Stimulated activated CD4-positive, alpha-beta T cell treated with anti-CD3 and anti-CD28 coated beads, Interleukin-4, amount 100 ng/mL, for 48 hours (primary cell): ENCODE measurements at places on chromosomes 11 and 22.
A peak's percentile ranks its signal among the peaks of the same experiment; 100 is the strongest.

DNA sequence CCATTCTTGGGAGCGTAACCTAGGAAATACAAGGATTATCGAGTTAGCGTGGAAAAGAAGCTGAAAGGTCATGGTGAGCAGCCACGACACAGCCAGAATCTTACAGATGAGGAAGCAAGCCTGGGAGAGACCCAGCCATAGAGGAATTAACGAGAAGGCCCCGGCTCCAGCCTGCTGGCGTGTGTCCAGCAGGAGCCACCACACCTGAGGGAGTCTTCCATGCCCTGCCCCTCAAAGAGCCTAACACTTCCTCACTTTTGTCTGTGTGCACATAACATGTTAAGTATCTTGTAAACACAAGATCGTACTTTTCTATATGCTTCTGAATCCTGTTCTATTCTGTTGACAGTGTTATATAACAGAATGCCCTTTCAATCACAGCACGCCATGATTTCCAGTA is 18.1 kb downstream of the CECR2 start:
- DNase-seq: no peak

GRCh38 chr22:37267135-37267587 is 15.1 kb upstream of the CYTH4 start:
- DNase-seq: peak; percentile 67

DNA sequence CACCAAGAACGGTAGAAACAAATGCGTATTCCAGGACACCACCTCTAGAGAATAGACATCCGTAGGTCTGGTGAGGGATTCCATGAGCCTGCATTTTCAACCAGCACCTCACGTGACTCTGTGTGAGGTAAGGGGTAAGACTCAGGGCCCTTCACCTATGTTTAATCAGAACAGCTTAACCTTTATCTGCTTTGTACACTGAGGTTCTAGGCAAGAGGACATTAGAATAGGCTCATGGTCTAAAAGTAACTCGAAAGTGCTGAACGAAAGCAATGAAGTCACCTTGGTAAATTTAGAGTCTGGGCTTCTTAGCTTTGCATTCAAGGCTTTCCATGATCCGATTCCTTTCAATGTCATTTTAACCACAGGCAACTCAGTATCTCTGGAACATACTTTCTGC is 270.5 kb upstream of the CADM1 start:
- no peak for DNase-seq

GRCh38 chr22:32265882-32266767 is 11.0 kb upstream of the SLC5A4 start:
- DNase-seq: peak; percentile 62

DNA sequence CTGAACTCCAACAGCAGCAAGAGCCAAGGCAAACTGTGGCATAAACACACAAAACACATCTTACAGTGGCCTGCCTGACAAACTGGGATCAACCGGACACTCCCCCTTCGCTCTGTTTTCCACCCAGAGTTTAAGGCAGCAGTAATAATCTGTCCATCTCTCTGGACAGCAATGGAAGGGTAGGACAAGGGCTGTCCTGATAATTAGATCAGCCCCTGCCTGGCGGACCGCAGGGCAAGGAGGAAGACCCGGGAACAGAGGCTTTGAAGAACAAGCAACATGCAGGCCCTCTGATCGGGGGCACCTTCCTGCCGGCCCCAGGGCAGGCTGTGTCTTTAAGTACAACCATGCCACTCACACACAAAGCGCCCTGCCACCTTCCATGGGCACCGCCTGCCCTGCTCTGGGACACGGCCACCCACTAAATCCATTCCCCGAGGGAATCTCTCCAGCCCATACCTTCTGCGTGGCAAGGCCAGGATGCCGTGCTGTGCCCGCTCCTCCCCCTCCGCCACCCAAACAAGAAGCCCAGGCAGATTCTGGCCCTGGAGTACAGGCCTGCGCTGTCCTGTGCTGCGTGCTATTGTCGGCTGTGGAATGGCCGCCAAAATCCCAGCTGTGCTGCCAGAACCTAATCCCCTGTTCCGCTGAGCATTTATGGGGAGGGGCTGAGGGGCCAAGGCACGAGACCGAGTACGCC is 38.8 kb downstream of the NUMA1 start:
- DNase-seq: peak; percentile 26

GRCh38 chr11:131217313-131218310 is 152.8 kb upstream of the NTM start:
- no peak for DNase-seq

DNA sequence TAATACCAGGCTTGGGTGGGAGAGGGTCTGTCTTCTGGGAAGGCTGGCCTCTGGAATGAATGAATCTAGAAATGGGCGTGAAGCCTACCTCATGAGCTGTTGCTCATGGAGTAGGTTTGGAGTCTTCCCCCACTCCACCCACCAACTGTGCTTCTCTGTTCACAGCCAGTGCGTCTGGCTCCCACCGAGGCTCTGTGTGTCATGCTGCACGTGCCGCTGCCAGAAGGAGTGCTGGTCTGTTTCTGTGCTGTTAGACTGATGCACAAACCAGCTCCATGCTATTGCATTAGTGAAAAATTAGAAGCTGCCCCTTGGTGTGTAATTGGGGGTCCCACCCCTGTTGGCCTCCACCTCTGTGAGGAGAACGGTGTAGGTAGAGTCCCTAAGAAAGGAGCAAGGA is 132.3 kb upstream of the PARVA start:
- no peak for DNase-seq

DNA sequence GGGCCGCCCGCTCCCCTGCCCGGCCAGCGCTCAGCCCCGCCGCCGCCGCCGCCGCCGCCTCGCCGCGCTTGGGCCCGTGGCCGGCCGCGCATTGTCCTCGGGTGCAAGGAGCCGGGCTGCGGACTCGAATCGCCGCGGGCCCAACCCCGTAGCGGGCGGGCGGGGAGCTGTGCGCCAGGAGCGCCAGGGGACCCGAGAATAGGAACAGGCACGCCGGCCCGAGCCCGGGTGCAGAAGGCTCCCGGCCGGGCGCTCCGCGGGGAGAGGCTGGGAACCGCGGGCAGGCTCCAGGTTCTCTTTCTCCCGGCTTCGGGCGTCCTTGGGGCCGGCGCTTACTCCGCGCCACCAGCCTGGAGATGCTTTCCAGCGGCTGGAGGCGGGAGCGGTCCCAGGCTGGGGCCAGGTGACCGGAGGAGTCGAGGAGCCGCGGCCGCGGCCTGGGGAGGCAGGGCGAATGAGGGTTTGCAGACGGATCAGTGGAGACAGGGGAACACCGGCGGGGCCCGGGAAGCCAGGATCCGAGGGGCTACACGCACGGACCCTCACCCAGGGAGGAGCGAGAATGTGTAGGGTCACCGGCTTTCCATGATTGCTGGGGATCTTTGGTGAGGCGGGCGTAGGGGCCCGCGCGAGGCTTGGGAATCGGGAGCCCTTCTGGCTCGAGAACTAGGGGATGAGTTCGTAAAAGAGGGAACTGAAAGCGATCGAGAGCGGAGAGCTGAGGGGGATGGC is 726 bp downstream of the PKNOX2 start:
- no peak for DNase-seq

DNA sequence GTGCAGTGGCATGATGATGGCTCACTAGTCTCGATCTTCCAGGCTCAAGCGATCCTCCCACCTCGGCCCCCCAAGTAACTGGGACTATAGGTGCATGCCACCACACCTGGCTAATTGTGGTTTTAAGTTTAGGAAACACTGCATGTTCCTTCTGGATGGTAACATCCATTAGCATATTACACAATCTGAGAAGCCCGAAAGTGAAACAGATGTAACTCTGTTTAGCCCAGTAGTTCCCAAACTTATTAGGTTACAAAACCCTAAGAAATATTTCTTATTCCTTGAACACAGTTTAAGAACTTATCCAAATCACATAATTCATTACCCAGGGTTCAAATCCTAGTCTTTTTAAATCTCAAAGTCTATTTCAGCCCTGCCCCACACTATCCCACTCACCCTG is 28.3 kb downstream of the POLDIP3 start:
- DNase-seq: no peak

GRCh38 chr22:21952586-21953571 is at the start of gene PPM1F:
Gene PPM1F (minus strand): TSS chr22:21952848. CDS start chr22:21946048, 6,800 bp downstream.
- DNase-seq: peak; percentile 85
